ENCODE measurements at places on chromosomes 16 and 17. TPM values are rescaled to one million over a fixed set of nuclear protein-coding genes. Genes with fewer than 3 reads are reported as not detected.

G6PC1 gene
- not detected for total RNA-seq

CCDC40 gene
- 5.8 TPM for total RNA-seq

- H3K4me3 ChIP-seq: no peak overlapping the region
- DNase-seq: no peak
- no peak overlapping the region for H3K27ac ChIP-seq
- H3K36me3 ChIP-seq: no peaks in the 10 kb centered on the region
- peaks cover 63% of the 10 kb centered on the region for H3K4me1 ChIP-seq
- H3K27me3 ChIP-seq: no peaks in the 10 kb centered on the region
Measured at GRCh38 chr17:77306790-77307478, 166.2 kb downstream of the SEC14L1 start.

GRCh38 chr17:72691586-72691985 lies 400.9 kb downstream of the SLC39A11 start:
- no peak for DNase-seq
- no peaks in the 10 kb centered on the region for H3K27me3 ChIP-seq
- H3K4me3 ChIP-seq: no peak overlapping the region
- H3K4me1 ChIP-seq: peaks cover 28% of the 10 kb centered on the region
- no peaks in the 10 kb centered on the region for H3K36me3 ChIP-seq

GRCh38 chr17:7260651-7261378 lies 1.5 kb downstream of the CLDN7 start:
- H3K4me3 ChIP-seq: peak overlapping the region; percentile 61
- H3K27ac ChIP-seq: no peak overlapping the region
- H3K36me3 ChIP-seq: peaks cover 19% of the 10 kb centered on the region
- DNase-seq: no peak

GRCh38 chr16:22380529-22380928 lies 6.1 kb upstream of the CDR2 start:
- H3K27ac ChIP-seq: no peak overlapping the region
- no peak overlapping the region for H3K4me3 ChIP-seq
- no peaks in the 10 kb centered on the region for H3K27me3 ChIP-seq
- no peak for DNase-seq
- H3K4me1 ChIP-seq: peaks cover 4% of the 10 kb centered on the region
- no peaks in the 10 kb centered on the region for H3K36me3 ChIP-seq

Data from chondrocyte (in vitro differentiated cells).